T-helper 17 cell (primary cell): ENCODE measurements at places on chromosomes 3 and 15.

DNA sequence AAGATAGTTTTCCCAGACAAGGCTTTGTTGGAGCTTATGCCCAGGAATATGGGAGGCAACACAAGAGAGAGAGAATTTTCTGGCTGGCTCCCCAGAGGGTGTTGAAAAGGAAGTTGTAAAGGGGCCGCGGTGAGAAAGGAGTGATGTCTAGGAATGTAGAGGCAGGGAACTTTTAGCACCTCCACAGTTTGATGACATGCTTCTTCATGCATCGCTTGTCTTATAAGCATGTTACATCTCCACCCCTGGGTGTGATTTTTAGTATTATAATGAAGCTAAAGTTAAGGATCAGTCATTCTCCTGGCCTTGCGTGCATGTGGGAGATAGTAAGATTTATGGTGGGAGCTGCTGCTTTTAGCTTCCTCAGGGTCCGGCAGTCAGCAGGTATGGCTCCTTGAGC lies 32.8 kb upstream of the TF start:
- DNase-seq = no peak

DNA sequence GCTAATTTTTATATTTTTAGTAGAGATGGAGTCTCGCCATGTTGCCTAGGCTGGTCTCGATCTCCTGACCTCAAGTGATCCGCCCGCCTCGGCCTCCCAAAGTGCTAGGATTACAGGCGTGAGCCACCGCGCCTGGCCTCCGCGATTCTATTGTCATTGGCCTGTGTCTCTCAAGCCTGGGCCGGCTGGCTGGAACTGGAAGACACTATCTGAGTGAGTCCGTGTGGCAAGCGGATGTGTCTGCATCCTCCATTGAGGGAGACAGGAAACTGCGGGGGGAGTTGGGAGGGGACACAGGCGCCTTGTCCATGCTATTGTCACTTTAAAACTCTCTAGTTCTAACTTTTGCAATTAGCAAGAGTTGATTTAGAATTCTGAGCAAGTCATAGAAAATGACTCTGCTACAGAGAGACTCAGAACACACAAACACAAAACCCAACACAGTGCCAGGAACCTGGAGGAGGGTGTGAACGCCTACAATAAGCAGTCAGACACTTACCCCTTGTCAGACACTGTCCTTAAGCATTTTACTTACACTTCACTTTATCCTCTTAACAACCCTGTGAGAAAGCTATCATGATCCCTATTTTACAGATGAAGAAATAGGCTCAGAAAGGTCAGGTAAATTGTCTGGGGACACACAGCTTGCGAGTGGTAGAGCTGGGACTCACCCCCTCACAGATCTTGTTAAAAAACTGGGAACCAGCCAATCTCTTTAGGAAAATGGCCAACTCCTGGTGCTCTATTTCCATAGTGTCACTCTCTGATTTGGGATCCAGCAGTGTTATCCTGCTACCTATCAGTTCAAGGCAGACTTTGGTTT lies 38.7 kb downstream of the ANP32A start:
- no peak for DNase-seq

DNA sequence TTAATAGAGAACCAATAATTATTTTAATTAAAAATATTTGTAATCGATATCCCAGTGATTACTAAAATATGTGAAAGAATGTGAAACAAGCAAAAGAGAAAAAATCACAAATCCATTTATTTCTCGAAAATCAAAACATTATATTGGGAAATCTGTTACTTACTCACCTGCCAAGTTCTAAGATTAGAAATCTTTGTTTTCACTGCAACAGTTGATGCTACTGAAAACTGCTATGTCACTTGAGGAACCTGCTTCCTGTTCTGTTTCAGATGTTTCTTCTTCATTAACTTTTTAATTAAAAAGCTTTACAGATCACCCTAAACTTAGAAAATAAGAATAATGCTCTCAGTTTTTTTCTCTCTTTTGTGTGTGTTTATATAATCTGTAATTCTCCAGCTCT lies 13.7 kb upstream of the DPH6 start:
- DNase-seq = no peak

- DNase-seq = no peak
Observed at GRCh38 chr3:112744825-112745566, 101.7 kb downstream of the CD200R1L start.

GRCh38 chr15:82040390-82040789 lies 5.4 kb downstream of the MEX3B start:
- DNase-seq = no peak

- DNase-seq = peak; percentile 40
Observed at GRCh38 chr15:34436956-34437442, 609 bp downstream of the GOLGA8A start.

DNA sequence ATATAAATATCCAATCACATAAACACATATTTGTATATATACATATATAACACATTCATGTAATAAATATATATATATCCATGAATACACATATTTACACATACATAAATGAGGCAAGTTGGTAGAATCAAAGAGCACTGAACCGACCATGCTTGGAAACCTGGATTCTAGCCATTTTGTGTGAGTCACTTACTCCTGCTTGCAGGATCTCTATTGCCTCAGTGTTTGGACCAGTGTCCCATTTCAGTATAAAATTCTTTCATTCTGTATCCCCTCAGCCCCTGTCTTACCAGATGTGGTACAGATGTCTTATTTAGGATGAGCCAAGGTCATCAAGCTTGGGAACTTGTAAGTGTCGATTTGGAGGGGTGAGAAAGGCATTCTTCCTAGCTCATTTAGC lies 391.4 kb upstream of the FRG2C start:
- DNase-seq = no peak

- no peak for DNase-seq
Observed at GRCh38 chr15:39040861-39041260, 476.2 kb upstream of the RASGRP1 start.

GRCh38 chr3:10465161-10465560 lies 40.2 kb downstream of the ATP2B2 start:
- no peak for DNase-seq

GRCh38 chr3:40137591-40138295 lies 171.8 kb upstream of the EIF1B start:
- no peak for DNase-seq

DNA sequence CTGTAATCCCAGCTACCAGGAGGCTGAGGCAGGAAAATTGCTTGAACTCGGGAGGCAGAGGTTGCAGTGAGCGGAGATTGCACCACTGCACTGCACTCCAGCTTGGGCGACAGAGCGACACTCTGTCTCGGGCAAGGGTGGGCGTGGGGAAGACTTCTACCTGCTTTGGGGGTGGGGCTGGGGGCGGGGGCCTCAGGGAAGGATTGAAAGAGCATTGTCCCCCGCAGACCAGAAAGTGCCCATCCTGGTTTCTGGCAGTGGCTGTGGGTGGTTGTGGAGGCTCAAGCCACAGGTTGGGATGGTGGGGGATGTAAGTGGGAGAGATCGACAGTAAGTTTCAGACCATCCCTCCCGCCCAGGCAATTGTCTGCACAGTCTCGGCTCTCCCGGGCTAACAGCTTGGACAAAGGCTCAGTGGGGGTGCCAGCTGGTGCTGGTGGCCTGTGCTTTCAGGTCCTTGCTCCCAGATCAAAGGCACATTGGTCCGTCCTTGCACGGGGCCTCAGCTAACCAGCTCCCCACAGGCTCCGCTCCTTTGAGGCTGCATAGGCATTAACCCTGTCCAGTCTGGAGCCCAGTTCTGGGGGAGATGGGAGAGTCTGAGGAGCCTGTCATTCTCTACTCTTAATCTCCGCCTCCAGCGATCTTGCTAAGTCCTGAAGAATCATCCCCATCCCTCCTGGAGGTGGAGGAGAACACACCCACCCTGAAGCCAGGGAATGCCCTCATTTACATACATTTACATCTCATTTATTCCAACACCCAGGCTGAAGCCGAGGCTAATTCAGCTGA lies 8.6 kb downstream of the SCN5A start:
- DNase-seq = no peak
